Skeletal muscle cell (primary cell): ENCODE measurements at places on chromosomes 4 and X.
A peak's percentile ranks its signal among the peaks of the same experiment; 100 is the strongest.

GRCh38 chrX:149205937-149206336 lies 299.2 kb downstream of the IDS start:
- no peak for DNase-seq

DNA sequence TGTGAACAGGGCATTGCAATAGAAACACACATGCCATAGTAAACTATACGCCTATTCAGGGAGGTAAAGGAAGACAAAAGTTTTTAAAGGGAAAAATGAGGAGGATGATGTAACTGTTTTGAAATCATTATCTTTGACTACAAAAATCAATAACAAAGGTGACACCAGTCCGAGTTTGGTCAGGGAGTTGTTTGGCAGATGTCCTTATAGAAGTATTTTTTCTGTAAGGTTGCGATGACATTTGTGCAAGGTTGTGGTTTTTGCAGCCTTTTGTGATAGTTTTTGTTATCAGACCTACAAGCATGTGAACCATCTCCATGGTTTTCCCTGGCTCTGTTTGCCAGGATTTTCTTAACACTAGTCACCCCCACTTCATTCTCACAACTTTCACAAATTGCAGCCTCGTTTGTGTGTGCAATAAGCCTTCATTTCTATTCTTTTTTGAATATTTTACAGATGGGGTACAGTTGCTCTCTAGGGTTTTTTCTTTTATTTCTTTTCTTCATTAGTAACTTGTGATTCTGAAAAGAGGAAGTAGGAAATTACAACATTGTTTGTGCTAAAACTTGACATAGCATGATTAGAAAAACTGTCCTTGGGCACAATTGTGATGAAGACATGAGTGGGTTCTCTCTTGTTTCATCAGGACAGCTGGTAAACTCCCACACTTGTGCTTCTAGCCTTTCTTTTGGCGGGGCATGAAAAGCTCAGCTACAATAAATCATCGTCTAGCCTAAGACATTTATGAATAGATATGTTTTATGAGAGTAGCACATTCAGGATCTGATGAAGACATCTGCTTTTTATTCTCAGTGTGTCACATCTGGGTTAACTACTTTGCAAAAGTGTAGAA lies 60.2 kb upstream of the PNPLA4 start:
- no peak for DNase-seq

DNA sequence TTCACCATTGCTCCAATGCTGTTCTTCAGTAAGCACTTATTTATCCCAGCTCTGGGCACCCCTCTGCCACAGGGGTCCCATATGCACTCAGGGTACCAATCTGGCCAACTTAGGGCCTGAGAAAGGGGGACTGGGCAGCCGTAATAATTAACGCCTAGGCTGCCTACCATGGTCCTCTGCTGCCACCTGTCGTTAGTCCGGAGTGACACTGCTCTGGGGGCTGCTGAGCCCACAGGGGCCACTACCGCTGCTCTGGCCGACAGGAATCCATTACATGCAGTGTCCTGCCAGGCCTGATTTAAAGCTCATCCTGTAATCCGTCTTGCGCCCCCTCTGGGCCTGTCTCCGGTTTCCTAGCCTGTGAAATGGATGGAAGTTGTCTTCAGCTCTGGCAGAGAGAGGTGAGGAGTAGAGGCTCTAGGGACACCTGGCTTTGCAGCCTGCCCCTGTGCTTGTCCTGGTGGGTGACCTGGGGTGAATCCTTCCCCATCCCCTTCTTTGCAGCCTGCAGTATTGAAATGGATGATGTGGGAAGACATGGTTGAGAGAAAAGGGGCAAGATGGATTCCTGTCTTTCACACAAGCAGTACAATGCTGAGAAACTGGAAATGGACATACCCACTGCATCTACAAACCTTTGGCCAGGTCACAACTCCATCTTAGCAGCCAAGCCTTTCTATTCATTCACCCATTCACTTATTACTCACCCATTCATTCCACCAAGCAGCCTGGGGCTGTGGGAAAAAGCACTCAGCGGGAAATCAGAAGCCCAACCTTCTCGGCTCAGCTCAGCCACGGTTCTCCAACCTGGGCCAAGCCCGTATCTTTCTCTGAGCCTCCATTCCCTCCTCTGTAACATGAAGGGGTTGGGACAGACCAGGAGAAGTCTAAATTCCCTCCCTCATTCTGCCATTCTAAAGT lies 116.3 kb upstream of the NALF2 start:
- peak; percentile 2 for DNase-seq

- DNase-seq = no peak
Observed at GRCh38 chrX:13285693-13286092, 34.2 kb downstream of the ATXN3L start.

DNA sequence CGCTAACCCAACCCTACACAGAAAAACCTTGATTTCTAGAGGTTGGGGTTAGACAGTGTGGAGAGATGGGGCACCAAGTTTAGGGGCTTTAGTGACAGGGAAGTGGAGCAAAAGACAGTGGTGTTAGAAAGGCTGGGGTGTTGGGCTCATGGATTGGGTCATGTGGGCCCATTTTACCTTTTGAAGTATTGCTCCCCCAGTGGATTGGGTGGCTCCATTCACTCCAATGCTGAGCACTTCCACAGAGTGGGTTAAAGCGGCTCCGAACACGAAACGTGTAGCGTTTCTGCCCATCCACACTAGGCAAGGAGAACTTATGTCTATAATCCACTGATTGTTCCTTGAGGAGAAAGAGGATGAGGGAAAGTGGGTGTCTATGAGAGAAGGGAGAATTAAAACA lies 2.3 kb downstream of the IL2RG start:
- DNase-seq = no peak
